Parietal lobe (tissue), 2 donors: ENCODE measurements at places on chromosomes 1 and 21. TPM values are rescaled to one million over a fixed set of nuclear protein-coding genes. Genes with fewer than 3 reads are reported as not detected.

Gene TTC22
- total RNA-seq, result not detected

Gene OR6K3
- total RNA-seq, result not detected

Gene NBPF4
- total RNA-seq, result not detected

Gene CATSPERE
- 0.94 TPM for total RNA-seq

Gene LRRC3
- 13.5 TPM for total RNA-seq

Gene TRIM58
- 5.3 TPM for total RNA-seq

Gene CNKSR1
- total RNA-seq, result 7.2 TPM

Gene PDC
- total RNA-seq, result not detected

Gene MARK1
- 95.8 TPM for total RNA-seq

Gene TENT5C
- 2.5 TPM for total RNA-seq

Gene DCDC2B
- not detected for total RNA-seq

Gene C4BPA
- total RNA-seq, result not detected

Gene MR1
- 0.63 TPM for total RNA-seq

Gene NOS1AP
- 16.6 TPM for total RNA-seq

Gene LCE2B
- total RNA-seq, result not detected
